ENCODE measurements at places on chromosomes 12 and 14.

DNA sequence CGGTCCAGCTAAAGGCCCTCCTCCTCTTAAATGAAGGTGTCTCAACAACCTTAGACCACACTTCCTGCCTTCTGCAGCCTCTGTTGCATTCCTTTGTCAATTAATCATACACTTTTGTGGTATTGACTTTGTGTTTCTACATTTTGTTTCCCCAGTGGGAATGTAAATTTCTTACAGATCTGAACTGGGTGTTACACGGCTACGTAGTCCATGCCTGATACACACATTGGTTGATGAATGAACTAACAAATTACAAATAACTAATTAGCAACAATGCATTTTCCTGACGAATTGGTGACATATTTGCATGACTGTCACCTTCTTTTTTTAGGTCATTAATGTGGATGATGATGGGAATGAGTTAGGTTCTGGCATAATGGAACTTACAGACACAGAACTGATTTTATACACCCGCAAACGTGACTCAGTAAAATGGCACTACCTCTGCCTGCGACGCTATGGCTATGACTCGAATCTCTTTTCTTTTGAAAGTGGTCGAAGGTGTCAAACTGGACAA, 15.2 kb upstream of the CCT2 start:
- no peak for DNase-seq

GRCh38 chr12:30913323-30913722, 13.2 kb upstream of the TSPAN11 start:
- no peak for DNase-seq

DNA sequence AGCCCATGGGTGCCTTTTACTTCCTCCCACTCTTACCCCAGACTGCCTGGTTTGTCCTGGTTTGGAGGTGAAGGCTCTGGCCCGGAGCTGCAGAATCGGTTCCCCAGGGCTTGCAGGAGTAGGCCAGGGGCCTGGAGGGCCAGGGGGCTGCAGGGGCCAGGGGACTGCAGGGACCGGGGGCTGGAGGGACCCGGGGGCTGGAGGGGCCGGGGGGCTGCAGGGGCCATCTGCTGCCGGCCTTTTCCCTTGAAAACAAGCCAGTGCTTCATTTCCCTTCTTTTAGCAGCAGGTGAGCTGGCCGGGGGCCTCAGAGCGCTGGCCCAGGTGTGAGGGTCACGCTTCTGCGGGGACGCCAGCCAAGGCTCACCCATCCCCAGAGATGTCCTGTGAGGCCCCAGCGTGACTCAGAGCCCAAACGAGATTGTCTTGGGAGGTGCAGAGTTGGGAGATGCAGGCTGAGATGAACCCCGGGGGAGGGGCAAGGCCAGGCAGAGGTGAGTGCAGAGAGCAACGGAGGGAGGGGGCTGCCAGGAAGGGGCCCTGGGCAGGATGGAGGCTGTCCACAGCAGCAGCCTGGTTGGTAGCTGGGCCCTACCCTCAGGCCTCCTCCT, 154.9 kb downstream of the KIF26A start:
- DNase-seq, result no peak

GRCh38 chr14:53109105-53110041, 43.8 kb downstream of the DDHD1 start:
- DNase-seq, result no peak

- DNase-seq, result no peak
These were observed 43.9 kb upstream of the SLC2A13 start for GRCh38 chr12:40149673-40150260.

DNA sequence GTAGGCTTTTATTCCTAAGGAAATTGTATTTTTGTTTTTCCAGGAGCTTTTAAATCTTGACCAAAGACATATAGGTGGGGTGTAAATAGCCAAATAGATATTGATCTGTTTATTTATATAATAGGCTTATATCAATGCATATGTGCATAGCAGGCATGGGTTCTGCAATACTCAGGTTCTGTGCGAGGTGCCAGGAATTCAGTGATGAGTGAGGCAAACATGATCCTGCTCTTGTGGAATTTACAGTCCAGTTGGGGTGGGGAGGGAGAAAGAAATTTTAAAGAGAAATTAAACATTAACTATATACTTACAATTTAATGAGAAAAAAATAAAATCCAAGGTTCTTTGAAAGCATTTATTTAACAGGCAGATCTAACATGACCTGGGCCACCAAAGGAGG, 160.3 kb upstream of the HIF1A start:
- DNase-seq, result no peak

DNA sequence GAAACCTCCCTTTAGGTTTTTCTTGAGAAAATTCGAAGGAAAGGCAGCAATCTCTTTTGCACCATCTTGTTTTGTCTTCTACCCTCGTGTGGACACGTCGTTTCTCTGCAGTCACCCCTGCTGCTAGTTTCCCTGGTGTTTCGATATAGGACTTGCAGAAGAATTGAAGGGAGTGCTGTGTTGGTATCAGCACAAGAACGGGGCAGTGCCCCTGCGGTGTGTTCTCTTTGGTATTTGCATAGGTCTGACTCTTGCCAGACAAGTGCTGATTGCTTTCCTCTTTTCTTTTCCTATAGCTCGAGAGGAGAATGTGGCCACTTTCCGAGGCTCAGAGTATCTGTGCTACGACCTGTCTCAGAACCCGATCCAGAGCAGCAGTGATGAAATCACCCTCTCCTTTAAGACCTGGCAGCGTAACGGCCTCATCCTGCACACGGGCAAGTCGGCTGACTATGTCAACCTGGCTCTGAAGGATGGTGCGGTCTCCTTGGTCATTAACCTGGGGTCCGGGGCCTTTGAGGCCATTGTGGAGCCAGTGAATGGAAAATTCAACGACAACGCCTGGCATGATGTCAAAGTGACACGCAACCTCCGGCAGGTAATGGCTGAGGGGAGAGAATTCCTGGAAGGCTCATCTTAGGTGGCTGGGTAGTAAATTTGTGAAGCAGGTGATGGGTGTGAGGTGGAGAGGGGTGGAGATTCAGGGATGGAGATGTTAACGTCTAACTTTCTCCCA, 474.8 kb downstream of the NRXN3 start:
- DNase-seq, result no peak

DNA sequence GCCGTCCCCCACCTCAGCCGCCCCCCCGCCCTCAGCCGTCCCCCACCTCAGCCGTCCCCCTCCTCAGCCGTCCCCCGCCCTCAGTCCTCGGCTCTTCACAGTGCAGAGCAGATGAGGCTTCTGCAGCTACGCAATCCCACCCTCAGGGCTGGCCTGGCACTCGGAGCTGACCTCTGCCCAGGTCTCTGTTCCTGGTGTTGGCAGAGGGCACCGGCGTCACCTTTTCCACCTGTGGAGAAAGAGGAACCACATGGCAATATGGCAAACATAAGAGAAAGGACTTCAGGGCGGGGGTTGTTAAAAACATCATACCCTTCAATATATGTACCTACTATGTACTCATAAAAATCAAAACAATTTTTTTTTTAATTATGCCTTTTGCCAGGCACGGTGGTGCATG, 45.8 kb downstream of the MLXIP start:
- no peak for DNase-seq

DNA sequence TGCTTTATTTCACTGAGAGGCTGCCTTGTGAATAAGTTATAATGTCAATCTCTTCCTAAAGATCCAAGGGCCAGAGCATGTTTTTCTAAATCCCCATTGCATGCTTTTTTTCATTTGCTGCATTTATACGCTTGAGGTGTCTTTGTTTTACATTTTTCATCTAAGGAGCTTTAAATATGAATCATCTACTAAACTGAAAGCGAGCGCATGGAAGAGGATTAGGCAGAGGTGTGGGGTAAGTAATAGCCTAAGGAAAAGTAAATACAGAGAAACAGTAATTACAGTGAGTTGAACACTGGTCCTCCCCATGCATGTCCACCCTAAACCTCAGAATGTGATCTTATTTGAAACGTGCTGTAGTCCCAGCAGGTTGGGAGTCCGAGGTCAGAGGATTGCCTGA, 76.4 kb upstream of the METAP2 start:
- DNase-seq, result no peak

GRCh38 chr14:96154900-96155299, 49.7 kb upstream of the BDKRB2 start:
- DNase-seq, result no peak

GRCh38 chr12:110223777-110224378, 57.2 kb upstream of the ATP2A2 start:
- DNase-seq, result no peak

GRCh38 chr12:49983892-49984291, 11.1 kb downstream of the AQP6 start:
- no peak for DNase-seq

DNA sequence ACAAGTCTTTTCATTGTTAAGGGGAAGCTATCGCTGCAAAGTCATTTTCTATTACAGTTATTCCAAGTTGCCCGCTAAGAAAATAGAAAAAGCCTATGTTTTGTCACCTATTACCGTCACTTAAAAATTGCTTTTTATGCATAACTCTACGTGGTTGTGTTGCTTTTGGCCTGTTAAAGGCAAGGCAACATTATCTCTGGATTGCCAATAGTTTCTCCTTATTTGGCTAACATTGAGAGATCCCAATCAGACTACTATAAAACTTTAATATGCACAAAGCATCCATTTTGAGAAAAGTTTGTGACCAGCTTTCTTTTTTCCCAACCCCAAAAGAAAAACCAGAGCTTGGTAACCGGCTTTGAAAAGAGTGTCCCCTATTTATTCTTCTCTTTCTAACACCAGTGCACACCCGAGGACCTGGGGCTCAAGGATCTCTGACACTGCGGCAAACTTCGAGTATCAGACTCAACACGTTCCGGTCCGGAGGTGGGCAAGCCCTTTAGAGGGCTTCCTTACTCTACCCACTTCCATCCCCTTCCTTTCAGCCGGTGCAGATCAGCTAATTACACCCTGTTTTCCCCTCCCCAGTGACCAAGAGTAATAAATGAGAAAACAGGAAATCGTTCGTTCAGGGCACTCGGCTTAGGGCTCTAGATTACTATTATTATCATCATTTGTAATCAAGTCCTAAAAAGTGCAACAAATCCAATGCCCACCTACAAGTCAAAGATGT, 1.2 kb downstream of the PPP1R12A start:
- DNase-seq, result no peak

- DNase-seq, result no peak
These were observed 6.4 kb upstream of the A2M start for GRCh38 chr12:9122091-9122609.

DNA sequence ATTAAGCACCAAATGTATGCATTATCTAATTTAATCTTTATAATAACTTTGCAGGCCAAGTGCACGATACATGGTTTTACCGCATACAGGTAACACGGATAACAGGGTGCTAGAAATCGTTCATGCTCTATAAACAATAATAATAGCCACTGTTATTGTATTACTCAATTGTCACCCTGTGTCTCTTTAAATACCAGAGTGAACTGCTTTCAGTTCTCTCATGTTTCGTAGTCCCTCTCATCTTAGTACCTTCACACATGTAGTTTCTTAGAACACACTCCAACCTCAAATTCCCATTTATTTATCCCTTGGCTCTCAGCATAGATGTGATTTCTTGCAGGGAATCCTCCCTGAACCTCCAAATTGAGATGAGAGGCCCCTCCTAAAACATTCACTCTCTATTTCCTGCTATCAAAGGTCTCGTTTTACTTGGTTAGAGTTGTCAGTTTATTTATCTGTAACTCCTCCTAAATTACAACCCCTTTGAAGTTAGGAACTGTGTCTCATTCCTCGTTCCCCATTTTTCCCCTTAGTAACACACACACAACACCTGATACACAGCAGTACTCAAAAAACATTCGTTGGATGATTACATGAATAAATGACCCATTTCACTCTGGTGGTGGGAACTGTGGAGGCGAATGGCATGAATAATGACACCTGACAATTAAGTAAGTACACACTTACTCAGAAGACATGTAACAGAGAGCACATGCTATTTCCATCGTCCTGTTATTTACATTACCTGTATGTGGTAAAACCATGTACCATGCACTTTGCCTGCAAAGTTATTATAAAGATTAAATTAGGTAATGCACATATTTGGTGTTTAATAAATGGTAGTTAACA, 134.6 kb downstream of the BTG1 start:
- no peak for DNase-seq

DNA sequence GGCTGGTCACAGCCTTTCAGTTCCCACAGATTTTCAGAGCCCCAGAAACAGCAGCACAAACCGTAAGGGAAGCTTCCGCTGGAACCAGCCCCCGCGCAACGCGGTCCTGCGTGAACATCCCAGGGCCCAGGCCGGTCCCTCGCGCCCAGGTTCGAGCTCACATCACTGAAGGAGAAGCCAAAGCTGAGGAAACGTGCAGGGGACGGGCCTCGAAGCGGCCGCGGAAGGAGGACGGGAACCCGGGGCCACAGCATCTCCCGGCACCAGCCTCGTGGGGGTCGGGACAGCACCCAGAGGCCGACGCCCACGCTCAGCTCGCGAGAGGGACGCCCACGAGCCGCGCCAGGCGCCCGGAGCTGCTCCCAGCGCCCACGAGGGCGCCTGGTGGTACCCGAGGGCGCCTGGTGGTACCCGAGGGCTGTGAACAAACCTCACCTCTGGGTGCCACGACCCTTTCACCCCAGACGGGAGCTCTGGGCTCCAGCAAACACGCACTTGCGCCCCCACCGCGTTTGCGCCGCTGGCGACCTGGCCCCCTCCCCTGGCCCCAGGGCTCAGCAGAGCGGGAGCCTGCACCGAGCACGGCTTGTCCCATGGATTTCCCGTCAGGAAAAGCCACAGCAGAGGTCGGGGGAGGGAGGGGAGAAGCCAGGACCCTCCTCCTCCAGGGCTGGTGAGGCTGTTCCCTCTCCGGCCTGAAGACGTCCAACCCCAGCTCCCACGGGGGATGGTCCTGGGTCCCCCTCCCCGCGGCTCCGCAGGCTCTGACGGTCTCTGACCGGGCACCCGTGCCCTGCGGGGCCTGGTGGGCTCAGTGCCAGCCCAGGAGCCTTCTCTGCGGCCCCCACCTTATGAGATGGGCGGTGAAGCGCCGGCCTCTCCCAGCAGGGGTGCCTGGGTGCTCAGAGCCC, 6.9 kb downstream of the LRCOL1 start:
- no peak for DNase-seq

DNA sequence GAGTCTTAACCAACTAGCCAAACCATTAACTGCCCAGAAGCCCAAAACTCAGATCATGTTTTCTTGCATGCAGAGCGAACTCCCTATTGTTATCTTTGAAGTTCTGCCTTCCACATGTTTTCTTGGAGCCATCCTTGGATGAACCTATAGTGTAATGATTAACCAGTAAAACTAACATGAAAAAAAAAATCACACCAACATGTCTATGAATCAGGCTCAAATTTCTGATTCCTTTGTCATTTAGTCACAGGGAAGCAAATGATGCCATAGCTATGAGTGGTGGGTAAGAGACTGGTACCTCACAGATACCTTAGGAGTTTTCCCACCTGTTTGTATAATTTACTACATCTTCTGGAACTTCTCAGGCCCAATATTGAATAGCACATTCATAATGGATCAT, 70.7 kb downstream of the PTPRO start:
- no peak for DNase-seq

GRCh38 chr12:69348162-69348938, at the start of gene LYZ:
Gene LYZ (plus strand): TSS chr12:69348381. CDS start chr12:69348409, 28 bp downstream.
- no peak for DNase-seq

Measured in cerebellar nuclear complex (tissue), 1 donor.